ENCODE measurements at places on chromosomes 1 and 21.

- no peak overlapping the region for H3K4me3 ChIP-seq
- H3K27ac ChIP-seq: no peak overlapping the region
- no peak for DNase-seq
- H3K36me3 ChIP-seq: peaks cover 1% of the 10 kb centered on the region
- no peaks in the 10 kb centered on the region for H3K4me1 ChIP-seq
Measured at GRCh38 chr1:156936721-156937220, 16.3 kb downstream of the LRRC71 start.

DNA sequence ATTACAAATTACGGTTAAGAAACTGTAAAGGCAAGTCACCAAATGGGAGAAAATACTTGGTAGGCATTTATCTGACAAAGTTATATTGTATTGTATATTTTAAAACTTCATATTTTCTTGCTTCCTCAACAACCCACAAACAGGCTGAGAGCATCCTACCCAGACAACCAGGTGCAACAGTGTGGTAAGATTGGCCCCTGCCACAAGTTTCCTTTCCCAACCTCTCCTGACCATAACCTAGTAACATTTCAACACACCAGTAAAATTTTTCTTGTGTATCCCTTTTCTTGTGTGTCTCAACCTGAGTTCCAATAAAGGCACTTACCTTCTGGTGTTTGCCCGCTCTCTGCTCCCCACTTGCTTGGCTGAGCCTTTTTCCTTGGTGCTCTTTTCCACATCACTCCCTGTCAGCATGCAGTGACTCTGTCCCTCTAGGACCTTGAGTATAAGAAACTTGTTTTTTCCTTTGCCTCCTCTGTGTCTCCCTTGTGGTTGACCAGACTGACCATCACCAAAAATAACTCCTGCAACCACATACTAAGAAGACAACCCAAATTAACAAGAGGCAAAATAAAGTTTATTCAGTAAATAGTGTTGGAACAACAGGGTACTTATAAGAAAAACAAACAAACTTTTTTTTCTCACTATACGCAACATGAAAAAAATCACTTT, 40.9 kb downstream of the FCRL3 start:
- H3K4me3 ChIP-seq: no peak overlapping the region
- peaks cover 9% of the 10 kb centered on the region for H3K27me3 ChIP-seq
- H3K4me1 ChIP-seq: no peaks in the 10 kb centered on the region
- no peaks in the 10 kb centered on the region for H3K36me3 ChIP-seq
- no peak overlapping the region for H3K27ac ChIP-seq
- DNase-seq: no peak

GRCh38 chr1:220819467-220820026, 32.8 kb downstream of the MTARC1 start:
- no peaks in the 10 kb centered on the region for H3K36me3 ChIP-seq
- peaks cover 8% of the 10 kb centered on the region for H3K27me3 ChIP-seq
- H3K4me3 ChIP-seq: no peak overlapping the region
- DNase-seq: no peak
- H3K27ac ChIP-seq: no peak overlapping the region
- H3K4me1 ChIP-seq: no peaks in the 10 kb centered on the region

GRCh38 chr1:225944951-225945350, 3.9 kb upstream of the LEFTY2 start:
- peaks cover 3% of the 10 kb centered on the region for H3K4me1 ChIP-seq
- H3K27ac ChIP-seq: no peak overlapping the region
- peaks cover 10% of the 10 kb centered on the region for H3K27me3 ChIP-seq
- no peak for DNase-seq
- H3K36me3 ChIP-seq: no peaks in the 10 kb centered on the region

DNA sequence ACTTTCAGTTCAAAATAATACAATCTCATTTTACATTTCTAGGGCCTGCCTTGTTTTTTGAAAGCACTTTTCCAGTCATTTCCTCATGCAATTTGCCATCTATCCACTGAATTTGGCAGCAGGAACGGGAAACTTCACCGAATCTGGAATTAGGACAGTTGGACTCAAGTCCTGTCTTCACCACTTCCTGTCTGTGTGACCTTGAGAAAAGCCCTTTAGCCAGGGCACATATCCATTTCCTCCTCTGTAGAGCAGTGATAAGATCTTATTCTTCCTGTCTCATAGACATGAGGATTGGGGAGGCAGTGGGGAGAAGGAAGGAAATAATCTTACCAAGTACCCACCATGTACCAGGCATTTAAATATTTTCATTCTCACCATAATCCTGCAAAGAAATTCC, 12.0 kb downstream of the VAV3 start:
- H3K4me1 ChIP-seq: peaks cover 21% of the 10 kb centered on the region
- H3K27ac ChIP-seq: no peak overlapping the region
- no peaks in the 10 kb centered on the region for H3K27me3 ChIP-seq
- no peaks in the 10 kb centered on the region for H3K36me3 ChIP-seq

DNA sequence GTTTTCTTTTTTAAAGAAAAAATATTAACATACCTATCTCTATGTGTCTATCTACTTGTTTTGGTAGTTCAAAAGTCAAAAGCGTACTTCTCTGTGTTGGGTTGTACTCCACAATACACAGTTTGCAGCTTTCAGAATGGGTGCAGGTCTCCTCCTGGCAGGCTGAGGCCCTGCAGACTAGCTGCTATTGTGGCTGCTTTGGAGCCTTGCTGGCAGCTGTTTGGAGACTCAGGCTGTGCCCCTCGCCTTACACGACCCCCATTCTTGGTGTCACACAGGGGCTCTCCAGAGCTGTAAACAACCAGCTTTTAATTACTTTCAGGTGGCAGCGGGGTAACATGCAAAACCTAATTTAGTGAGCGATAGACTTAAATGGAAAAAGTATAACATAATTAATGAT, 160.4 kb downstream of the DSCAM start:
- H3K27ac ChIP-seq: no peak overlapping the region
- no peaks in the 10 kb centered on the region for H3K27me3 ChIP-seq
- no peaks in the 10 kb centered on the region for H3K4me1 ChIP-seq

- H3K27ac ChIP-seq: no peak overlapping the region
- H3K36me3 ChIP-seq: no peaks in the 10 kb centered on the region
- H3K4me1 ChIP-seq: peaks cover 12% of the 10 kb centered on the region
- H3K27me3 ChIP-seq: no peaks in the 10 kb centered on the region
- no peak overlapping the region for H3K4me3 ChIP-seq
Measured at GRCh38 chr1:41882068-41882477, 36.6 kb downstream of the HIVEP3 start.

DNA sequence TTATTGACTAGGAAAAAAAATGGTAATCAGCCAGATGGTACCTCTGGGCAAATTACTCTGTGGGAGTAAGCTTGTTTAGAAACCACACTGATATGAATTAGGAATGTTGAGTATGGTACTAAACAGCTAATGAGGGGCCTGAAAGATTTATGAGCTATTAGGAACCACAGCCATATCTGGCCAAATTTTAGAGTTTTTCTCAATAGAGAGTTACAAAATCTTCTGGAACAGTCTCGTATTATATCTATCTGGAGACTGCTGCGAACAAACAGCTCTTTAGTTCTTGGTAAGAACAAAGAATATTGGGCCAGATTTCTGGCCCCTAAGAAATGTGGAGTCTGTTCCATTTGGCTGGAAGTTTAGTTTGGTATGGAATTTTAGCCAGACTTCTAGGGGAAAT, 4.9 kb upstream of the PODN start:
- peaks cover 17% of the 10 kb centered on the region for H3K36me3 ChIP-seq
- H3K4me1 ChIP-seq: no peaks in the 10 kb centered on the region
- peaks cover 42% of the 10 kb centered on the region for H3K27me3 ChIP-seq
- no peak overlapping the region for H3K27ac ChIP-seq
- no peak overlapping the region for H3K4me3 ChIP-seq

DNA sequence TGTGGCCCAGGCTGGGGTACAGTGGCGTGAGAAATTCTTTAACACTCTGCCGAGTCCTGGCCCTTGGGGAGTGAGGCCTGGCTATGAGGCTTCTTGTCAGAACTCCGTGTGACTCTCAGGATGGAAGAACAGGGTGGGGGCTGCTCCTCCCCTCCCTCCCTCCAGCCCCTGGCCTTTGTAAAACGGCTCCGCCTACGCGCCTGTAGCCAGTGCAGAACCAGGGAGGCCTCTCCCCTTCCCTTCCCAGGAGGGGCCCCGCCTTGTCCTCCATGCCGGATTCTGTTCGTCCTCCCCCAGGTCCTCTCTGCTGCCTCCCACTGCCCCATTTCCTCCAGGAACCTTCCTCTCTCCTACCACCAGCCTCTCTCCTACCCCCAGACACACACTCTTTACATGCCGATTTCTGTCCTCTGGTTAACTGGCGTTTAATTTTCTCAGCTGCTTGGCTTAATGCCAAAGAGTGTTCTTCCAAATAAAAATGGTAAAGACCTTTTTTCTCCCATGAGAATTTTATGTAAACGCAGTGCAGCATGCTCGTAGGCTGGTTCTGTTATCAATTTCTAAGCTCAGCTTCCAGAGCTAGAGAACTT, 21.0 kb downstream of the PDE9A start:
- H3K27ac ChIP-seq: no peak overlapping the region
- DNase-seq: no peak
- H3K4me3 ChIP-seq: no peak overlapping the region
- peaks cover 11% of the 10 kb centered on the region for H3K4me1 ChIP-seq
- no peaks in the 10 kb centered on the region for H3K36me3 ChIP-seq

DNA sequence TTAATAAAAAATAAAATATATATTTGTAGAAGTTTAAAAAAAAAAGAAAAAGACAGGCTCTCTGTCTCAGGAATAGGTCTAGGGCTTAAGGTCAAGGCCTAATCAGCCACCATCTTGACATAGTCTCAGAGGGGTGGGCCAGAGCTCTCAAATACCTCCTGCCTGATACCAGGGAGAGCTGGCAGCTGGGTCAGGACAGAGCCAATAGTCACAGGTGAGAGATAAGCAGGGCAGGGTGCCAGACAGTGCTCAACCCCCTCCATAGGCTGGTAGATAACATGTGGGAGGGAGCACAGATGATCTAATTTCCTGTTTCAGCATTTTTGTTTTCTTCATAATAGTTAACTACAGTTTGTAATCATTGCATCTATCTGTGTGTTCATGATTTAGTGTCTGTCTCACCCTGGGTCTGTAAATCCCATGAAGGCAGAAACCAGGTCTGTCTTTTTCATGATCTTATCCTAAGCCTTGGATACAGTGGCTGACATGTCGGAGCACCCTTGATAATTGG, 152.0 kb upstream of the GRIK3 start:
- no peaks in the 10 kb centered on the region for H3K36me3 ChIP-seq
- no peaks in the 10 kb centered on the region for H3K4me1 ChIP-seq
- H3K27me3 ChIP-seq: peaks cover 4% of the 10 kb centered on the region
- no peak for DNase-seq
- H3K4me3 ChIP-seq: no peak overlapping the region
- H3K27ac ChIP-seq: no peak overlapping the region

DNA sequence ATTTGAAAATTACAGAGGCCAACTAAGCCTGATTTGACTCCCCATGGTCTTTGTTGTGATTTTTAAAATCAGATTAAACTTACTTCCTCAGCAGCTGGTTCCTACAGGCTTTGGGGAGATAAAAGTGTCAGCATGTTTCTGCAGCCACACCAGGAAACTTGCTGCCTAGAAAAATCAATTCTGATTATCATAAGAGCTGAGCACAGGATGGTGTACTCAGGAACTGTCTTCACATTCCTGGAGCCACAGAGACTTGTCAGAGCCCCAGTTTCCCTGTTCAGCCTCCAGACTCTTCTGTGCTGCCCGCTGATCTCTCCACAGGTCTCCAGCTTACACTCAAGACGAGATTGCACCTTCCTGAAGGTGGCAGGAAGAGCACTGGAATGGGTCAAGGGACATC, 23.9 kb downstream of the RAB3B start:
- H3K36me3 ChIP-seq: no peaks in the 10 kb centered on the region
- no peaks in the 10 kb centered on the region for H3K27me3 ChIP-seq
- no peak overlapping the region for H3K27ac ChIP-seq
- no peaks in the 10 kb centered on the region for H3K4me1 ChIP-seq

- no peaks in the 10 kb centered on the region for H3K36me3 ChIP-seq
- no peak overlapping the region for H3K4me3 ChIP-seq
- H3K27me3 ChIP-seq: no peaks in the 10 kb centered on the region
- H3K27ac ChIP-seq: no peak overlapping the region
- DNase-seq: no peak
- no peaks in the 10 kb centered on the region for H3K4me1 ChIP-seq
Measured at GRCh38 chr1:96349896-96350295, 371.7 kb upstream of the PTBP2 start.

- H3K4me1 ChIP-seq: no peaks in the 10 kb centered on the region
- no peak overlapping the region for H3K27ac ChIP-seq
- peaks cover 2% of the 10 kb centered on the region for H3K27me3 ChIP-seq
- no peak overlapping the region for H3K4me3 ChIP-seq
Measured at GRCh38 chr1:41764656-41765055, 154.1 kb downstream of the HIVEP3 start.

DNA sequence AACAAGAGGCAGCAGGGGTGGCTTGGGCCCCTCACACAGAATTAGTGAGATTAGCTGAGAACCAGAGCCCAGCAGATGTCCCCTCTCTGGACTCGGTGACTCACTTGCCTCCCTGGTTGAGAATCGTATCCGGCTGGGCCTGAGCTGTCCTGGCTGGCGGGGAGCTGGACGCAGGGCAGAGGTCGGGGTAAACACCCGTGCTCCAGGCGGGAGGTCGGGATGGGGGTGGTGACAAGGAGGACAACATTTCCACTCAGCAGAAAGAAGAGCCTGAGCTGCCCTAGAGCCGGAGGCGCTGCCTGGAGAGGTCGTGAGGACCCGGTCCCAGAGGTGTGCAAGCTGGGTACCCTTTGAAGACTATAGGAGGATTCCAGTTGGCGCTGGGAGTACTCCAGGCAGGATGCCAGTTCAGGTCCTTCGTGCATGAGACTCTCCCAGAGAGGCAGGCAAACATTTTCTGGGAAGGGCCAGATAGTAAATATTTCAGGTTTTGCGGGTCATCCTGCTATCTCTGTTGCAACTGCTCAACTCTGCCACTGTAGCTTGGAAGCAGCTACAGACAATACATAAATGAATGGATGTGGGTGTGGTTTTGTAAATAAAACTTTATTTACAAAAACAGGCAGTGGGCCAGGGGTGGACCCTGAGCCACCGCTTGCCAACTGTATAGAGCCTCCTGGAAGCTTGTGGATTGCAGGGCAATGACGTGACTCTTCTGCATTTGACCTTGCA, 116.8 kb upstream of the WNT4 start:
- H3K27me3 ChIP-seq: peaks cover 3% of the 10 kb centered on the region
- H3K27ac ChIP-seq: no peak overlapping the region
- no peak overlapping the region for H3K4me3 ChIP-seq

DNA sequence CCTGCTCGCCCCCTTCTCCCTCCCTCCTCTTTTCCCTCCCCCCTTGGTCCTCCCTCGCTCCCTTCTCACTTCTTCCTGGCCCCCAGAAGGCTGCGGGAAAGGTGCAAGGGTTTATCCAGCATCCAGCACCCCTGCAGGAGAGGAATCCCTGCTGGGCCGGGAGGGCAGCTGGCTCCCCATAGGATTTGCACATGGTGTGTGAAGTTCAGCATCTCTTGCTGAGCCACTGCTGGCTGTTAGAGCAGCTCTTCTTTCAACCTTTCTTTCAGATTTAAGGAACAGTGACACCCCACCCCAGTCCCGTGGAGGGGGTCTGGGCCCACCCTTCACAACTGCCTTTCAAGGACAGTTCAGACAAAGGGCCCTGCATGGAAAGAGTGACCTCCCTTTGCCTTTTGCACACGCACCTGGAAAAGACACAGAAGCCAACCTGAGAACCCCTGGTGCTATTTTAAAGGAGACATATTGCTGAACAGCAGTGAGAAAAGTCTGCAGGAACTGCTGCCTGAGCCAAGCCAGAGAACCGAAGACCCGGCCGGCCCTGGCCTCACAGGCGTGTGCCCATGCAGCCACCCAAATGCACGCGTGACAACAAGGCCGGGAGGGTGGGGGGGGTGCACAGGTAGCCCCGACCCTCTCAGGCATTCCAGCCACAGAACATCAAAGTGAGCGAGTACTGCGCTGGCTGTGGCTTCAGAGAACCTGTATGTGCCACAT, 66.6 kb downstream of the SLC37A1 start:
- no peaks in the 10 kb centered on the region for H3K27me3 ChIP-seq
- no peaks in the 10 kb centered on the region for H3K4me1 ChIP-seq
- no peak overlapping the region for H3K4me3 ChIP-seq
- H3K27ac ChIP-seq: no peak overlapping the region
- DNase-seq: no peak
- peaks cover 12% of the 10 kb centered on the region for H3K36me3 ChIP-seq

Data from T-helper 2 cell treated with Interferon-gamma antibody and Interleukin-4, amounts not matched to agents 5 μg/mL and 100 μg/mL, for 36 hours (primary cell).